ENCODE measurements at places on chromosomes 1 and 21.

- DNase-seq = no peak
These were observed 57.9 kb downstream of the ZNF678 start for GRCh38 chr1:227621211-227621610.

- DNase-seq = no peak
These were observed 26.3 kb upstream of the IER5 start for GRCh38 chr1:181061891-181062835.

GRCh38 chr21:41251961-41252642, 64.5 kb upstream of the FAM3B start:
- no peak for DNase-seq

DNA sequence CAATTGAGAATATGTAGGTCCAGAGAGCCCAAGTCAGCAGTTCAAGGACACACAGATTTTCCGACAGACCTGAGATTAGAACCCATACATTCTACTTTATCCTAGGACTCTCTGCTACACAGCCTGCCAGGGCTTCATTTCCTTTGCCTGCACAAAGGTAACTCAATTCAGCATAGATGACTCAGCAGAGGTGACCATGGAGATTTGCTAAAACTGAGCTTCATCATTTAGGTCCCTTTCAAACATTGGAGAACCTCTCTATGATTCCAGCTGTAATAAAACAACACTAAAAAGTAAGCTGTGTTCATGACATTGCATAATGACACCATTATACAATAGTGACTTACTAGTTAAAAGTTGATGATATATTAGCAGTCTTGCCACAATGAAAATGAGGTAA, 22.2 kb downstream of the DAB1 start:
- no peak for DNase-seq

GRCh38 chr1:181310560-181310959, 172.8 kb upstream of the CACNA1E start:
- DNase-seq = no peak

DNA sequence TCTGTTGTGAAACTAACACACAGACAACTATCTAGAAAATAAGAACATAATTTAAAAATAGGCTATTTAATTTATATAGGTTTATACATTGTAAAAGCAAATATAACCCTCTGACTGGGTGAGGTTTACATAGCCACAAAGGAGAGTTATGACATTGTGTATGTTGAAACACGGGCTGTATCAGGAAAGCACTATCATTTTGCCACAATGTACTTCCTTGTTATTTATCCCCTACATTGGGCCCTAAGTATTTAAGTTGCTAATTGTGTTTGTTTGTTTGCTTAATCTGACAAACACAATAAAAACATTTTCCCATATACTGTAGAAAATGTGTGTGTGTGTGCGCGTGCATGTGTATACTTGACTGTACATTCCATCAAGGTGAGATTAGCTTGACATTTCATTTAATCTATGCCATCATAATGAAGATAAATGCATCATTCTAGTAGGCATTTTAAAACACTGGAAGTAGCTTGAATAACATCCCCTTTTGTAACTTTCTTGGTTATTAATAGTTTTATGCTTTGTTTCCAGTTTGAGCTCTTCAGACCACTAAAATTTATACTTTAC, 72.1 kb downstream of the RGS13 start:
- no peak for DNase-seq

GRCh38 chr1:195763146-195763906, 844.9 kb downstream of the KCNT2 start:
- DNase-seq = no peak

GRCh38 chr1:1333551-1334241, 2.6 kb downstream of the TAS1R3 start:
- no peak for DNase-seq

DNA sequence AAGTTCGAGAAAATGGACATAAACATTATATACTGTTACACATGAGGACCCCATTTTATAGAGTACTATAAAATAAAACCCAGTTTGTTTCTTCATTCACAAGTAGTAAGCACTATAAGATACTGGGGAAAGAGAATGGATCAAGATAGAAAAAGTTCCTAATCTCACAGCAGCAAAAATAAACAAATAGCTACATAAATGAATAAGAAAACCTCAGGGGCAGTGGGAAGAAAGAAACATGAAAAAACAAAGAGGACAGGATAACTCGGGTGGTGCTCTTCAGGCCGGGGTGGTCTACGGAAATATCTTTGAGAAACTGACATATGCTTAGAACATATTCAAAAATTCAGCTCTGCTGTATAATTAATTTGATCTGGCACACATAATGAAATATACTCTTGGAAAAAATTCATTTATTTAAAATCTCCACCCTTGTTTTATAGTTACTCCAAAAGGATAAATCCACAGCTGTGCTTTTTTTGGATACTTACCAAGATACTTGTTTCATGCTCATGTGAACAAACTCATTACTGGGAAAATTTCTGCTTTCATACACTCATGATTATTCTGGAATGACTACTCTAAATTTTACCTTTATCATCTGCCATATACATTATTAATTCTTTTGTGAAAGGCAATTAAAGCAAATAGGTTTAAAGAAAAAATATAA, 20.0 kb downstream of the CEP170 start:
- DNase-seq = no peak

GRCh38 chr1:171222936-171223335, 25.4 kb upstream of the FMO1 start:
- no peak for DNase-seq

Data from stimulated activated CD8-positive, alpha-beta memory T cell treated with anti-CD3 and anti-CD28 coated beads, Interleukin-12 subunit alpha, Interleukin-12 subunit beta, amount 100 ng/mL, for 1 hour (primary cell).